ENCODE measurements at places on chromosomes 4 and X.

DNA sequence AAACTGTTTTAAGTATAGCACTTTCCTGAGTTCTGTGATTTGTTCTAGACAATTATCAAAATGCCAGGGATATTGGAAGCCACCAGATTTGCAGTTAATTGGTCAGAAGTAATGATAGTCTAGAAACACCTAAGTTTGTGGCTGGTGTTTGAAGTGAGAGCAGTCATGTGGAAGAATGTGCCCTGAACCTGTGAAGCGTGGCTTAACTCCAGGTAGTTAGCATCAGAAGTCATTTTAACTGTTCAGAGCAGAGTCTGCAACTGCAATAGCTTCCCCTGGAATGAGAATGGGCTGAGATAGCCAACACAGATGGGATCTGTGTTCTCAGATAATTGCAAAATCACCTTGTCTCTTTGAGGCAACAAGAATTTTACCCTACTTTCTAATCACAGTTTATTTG lies 255.1 kb upstream of the GK2 start:
- no peak for DNase-seq

GRCh38 chrX:68146054-68146453 lies 287.2 kb downstream of the OPHN1 start:
- no peak for DNase-seq

DNA sequence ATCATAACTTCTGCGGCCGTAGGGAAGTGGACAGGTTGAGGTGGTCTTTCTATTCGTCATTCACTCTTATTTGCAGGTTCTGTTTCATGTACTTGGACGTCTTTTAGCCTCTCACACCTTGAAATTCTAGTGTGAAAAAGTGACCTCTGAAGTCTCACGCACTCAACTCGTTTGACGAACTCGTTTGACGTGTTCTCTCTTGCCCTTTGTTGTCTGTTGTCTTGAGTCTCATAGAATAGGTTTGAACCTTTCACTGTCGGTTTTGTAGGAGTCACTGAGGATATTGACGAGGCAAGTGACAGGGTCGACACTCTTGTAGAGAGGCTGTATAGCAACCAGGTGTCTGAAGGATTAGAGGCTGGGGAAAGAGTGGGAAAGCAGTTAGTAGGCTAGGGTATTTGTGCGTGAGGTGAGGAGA lies 1.1 kb upstream of the PGRMC2 start:
- no peak for DNase-seq

DNA sequence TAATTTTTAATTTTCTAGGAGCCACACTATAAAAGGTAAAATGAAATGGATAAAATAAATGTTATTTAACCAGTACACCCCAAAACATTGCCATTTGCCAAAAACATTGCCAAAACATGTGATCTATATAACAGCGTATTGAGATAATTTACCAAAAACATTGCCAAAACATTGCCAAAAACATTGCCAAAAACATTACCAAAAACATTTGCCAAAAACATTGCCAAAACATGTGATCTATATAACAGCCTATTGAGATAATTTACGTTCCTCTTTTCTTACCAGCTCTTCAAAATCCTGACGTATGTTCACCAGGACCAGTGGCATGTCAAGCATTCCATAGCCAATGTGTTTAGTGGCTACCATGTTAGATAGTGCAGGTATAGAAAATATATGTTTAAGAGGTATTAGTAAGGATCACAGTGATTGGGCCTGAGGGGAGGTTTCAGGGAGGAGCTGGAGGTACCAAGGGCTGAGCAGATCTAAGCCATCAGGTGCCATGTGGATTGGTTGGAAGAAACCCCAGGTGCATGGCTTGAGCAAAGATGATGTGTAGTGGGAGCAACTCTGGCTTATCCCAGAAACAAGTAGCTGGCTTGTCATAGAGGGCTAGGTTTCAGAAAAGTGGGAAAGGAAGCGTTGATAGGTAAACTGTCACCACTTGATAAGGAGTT lies 42.6 kb downstream of the RAPGEF2 start:
- no peak for DNase-seq

GRCh38 chr4:7587433-7588405 lies 153.0 kb upstream of the PSAPL1 start:
- DNase-seq, result no peak

DNA sequence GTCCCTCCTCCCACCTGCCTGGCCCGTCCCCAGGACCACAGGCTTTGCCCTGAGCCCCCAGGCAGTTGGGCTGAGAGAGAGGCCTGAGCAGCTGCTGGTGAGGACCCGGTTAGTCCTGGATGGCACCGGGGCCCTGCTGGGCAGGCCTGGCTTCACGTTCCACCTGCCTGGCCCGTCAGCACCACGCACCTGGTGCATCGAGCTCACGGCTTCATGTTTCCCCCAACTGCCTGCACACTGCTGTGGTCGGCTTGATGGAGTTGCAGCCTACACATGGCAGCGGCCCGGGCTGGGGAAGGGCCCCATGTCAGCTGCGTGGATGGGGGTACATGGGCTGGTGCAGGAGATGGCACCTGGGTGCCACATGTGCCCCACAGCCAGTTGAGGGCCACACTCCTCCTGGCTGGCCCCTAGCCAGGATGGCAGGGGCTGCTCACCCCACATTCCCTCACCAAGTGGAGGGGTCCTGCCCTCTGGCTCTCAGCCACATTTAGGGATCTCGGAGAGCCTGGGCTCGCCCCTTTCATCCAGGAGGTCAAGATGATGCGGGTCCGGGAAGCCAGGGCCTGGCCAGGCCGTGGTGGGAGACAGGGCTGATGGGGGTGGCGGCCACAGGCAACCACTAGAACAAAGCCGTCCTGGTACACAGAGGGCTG lies 28.5 kb downstream of the NKX1-1 start:
- no peak for DNase-seq

- no peak for DNase-seq
These were observed 50.9 kb downstream of the CEP44 start for GRCh38 chr4:174334628-174335027.

DNA sequence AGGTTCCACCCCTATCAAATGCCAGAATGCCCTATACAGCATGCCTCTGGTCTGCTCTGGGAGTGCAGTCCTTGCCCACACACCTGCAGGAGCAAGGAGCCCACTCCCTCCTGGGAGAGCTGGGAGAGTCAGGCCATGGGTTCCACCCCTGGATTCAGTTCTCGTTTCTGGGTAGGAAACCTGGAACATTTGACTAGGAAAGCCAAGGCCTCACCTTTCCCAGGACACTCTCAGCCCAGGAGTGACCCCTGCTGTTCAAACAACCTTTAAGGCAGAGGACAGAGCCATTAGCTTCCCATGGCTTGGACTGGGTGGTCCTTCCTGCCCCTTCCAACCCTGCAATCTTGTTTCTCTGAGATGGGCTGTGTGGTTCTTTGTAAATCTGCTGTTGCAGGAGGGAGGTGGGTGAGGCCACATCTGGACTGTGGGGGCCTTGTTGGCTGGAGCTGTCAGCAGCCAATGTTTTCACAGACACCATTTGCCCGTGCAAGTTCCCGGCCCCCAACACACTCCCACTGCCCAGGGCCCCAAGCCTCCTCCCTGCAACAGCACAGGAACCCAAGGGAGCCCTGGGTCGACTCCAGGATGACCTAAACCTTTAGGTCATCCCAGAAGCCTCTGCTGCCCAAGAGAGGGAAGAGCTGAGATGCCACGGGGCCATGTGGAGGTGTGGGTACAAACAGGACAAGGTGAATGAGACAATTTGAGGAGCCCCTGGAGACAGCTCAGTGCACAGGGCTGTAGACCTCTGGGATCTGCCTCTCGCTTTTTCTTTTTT lies 104.4 kb downstream of the PJA1 start:
- DNase-seq, result no peak

DNA sequence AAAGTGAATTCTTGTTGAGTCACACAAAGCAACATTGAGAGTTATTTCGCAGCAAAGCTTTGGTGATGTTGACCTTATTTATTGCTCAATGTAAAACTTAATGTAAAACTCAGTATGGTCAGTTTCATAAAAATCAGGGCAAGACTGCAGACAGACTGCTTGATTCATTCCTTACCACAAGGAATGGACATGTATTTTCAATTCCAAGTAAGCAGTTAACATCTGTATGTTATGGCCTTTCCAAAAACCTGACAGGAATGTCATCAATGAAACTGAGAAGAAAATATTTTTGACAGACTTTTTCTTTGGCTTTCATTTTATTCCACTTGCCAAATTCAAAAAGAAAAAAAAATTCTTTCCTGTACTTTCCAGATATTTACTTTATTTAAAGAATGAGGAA lies 488.3 kb downstream of the ANKRD50 start:
- no peak for DNase-seq
